ENCODE measurements at places on chromosomes 6 and 20. TPM values are rescaled to one million over a fixed set of nuclear protein-coding genes. Genes with fewer than 3 reads are reported as not detected.

GRCh38 chr20:20367575-20368417, at the start of gene INSM1:
Gene INSM1 (plus strand): TSS chr20:20368104. CDS start chr20:20368268, 164 bp downstream.
- no peaks in the 10 kb centered on the region for H3K4me1 ChIP-seq
- DNase-seq, result no peak
- H3K27ac ChIP-seq, result no peak within 1 kb of the TSS
- peaks cover 67% of the 10 kb centered on the region for H3K27me3 ChIP-seq
- no peaks in the 10 kb centered on the region for H3K36me3 ChIP-seq
- no peak within 1 kb of the TSS for H3K4me3 ChIP-seq

The TOP1 gene
- total RNA-seq, result 15.4 TPM

GRCh38 chr20:13659288-13659687, 20.6 kb upstream of the TASP1 start:
- H3K27me3 ChIP-seq, result no peaks in the 10 kb centered on the region
- no peaks in the 10 kb centered on the region for H3K36me3 ChIP-seq
- H3K4me3 ChIP-seq, result no peak overlapping the region
- no peaks in the 10 kb centered on the region for H3K4me1 ChIP-seq
- no peak overlapping the region for H3K27ac ChIP-seq
- no peak for DNase-seq

DNA sequence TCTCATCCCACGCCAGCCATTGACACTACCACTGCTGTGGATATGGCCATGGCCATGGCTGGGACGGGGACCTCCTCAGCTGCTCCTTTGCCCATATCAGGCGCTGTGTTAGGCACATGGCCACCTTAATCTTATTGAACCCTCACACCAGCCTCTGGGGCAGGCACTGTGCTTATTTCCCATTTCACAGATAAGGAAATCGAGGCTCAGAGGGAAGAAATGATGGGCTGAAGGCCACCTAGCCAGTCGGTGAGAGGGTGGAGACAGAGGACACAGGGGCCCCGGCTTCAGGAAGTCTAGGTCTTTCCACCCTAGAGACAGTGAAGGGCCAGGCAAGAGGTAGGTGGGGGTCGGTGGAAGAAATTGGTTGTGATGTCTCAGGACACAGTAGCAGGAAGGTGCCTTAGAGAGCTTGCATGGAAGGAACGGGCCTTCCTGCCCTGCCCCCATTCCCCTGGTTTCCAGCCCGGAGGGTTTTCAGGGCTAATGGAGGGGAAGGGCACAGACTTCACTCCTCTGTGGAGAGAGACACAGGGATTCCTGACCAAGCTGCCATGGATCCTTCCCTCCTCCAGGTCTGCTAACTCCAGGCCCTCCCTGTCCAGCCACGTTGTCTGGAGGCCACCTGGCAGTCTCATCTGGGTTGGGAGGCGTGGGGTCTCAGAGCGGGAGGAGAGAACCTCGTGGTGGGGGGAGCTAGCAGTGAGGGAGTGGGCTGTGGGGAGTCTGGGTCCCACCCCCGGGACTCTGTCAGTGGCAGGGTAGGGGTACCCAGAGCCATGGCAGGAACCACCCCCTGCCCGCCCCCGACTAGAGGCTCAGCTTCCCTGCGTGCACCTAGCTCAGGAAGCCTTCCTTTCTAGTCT, 120.4 kb downstream of the VEGFA start:
- no peak for DNase-seq
- peaks cover 31% of the 10 kb centered on the region for H3K4me1 ChIP-seq
- H3K4me3 ChIP-seq, result no peak overlapping the region
- no peaks in the 10 kb centered on the region for H3K27me3 ChIP-seq
- no peaks in the 10 kb centered on the region for H3K36me3 ChIP-seq

The EYA2 gene
- 0.08 TPM for total RNA-seq

DNA sequence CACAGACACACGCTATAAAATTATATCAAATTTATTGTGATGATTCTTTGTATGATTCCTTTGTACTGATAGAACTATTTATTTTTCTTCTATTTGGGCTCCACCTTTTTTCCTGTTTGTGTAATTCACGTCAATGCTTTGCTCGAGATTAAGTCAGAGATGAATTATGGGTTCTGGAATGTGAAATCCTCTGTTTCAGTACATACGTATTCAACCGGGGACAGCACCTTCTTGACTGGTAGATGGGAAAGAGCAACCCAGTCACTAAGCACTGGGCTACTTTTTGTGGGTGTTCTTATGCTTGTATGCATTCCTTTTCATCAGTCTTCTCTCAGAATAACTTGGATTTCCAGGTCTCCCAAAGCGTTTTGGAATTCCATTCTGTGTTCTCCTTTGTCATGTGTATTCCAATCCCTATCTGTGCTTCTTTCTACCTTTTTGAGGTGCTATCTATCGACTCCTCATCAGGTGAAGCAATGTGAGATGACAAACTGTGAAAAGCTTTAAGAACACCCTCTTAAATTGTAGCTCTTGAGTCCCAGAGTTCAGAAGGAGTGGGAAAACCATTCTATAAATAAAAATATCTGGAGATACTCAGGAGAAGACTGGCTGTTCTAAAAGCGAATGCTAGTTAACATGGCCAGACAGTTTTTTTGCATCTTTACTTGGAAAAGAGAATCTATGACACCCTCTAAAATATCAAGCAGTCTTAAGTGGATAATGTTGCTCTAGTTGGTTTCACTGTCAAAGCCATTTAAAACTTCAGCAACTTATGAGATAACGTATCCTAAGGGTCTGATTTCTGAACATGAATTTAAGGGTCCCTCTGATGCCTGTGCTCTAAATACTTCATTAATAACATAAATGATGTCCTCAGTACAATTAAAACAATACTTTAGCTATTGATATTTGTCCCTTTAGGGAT, 197.7 kb upstream of the PREP start:
- no peak overlapping the region for H3K4me3 ChIP-seq
- H3K27me3 ChIP-seq, result no peaks in the 10 kb centered on the region
- H3K27ac ChIP-seq, result peak overlapping the region; percentile 98
- no peak for DNase-seq
- H3K36me3 ChIP-seq, result no peaks in the 10 kb centered on the region

- no peak for DNase-seq
- H3K36me3 ChIP-seq, result peaks cover 8% of the 10 kb centered on the region
- H3K27ac ChIP-seq, result no peak overlapping the region
- H3K4me1 ChIP-seq, result peaks cover 13% of the 10 kb centered on the region
These were observed 4.5 kb downstream of the ZDHHC14 start for GRCh38 chr6:157385482-157385881.

DNA sequence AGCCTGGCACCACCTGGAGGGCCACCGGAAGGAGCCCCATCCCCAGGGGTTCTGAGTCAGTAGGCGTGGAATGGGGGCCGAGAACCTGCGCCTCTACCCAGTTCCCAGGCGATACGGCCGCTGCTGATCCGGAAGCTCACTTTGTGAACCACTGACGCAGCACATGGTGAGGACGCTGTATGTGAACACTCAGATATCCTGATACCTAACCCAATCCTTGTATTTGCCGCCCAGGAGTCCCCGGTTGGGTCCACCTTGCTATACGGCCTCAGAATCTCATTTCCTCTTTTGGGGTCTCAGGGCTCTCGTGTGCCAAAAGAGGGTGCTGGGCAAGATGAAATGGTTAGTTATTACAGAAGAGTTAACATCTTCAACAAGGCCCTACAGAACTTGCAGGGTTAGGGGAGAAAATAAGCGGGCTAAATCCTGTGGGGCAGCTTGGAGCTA, 604 bp upstream of the RAB5IF start:
- peak overlapping the region; percentile 80 for H3K4me3 ChIP-seq
- peak overlapping the region; percentile 13 for H3K27ac ChIP-seq

The GPR6 gene
- total RNA-seq, result not detected

The MRAP2 gene
- not detected for total RNA-seq

The SLC22A2 gene
- not detected for total RNA-seq
